Stimulated activated CD4-positive, alpha-beta T cell treated with anti-CD3 and anti-CD28 coated beads, Interleukin-1b, Interleukin-23, amount 100 ng/mL, for 1 hour (primary cell): ENCODE measurements at places on chromosomes 4 and X.

DNA sequence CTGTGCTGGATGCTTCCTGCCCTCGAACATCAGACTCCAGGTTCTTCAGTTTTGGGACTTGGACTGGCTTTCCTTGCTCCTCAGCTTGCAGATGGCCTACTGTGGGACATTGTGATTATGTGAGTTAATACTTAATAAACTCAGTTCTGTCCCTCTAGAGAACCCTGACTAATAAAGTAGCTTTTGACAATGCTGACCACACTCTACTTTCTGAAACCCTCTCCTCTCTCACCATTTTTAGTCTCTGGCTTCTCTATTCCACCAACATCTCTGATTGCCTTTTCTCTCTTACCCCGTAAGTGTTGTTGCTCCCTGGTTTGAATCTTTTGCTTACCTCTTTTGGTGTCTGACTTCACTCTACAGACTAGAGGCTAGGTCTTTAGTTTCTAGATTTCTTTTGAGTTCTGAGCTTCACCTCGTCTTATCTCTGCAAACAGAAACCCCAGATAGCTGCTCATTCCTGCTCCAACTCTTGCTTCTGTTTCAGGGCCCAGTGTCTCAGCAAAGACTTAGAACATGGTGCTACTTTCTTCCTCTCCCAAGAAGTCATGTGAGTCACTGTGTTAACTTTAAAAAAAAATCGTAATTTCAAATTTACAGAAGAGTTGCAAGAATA is 11.4 kb downstream of the TMSB4X start:
- DNase-seq: no peak

DNA sequence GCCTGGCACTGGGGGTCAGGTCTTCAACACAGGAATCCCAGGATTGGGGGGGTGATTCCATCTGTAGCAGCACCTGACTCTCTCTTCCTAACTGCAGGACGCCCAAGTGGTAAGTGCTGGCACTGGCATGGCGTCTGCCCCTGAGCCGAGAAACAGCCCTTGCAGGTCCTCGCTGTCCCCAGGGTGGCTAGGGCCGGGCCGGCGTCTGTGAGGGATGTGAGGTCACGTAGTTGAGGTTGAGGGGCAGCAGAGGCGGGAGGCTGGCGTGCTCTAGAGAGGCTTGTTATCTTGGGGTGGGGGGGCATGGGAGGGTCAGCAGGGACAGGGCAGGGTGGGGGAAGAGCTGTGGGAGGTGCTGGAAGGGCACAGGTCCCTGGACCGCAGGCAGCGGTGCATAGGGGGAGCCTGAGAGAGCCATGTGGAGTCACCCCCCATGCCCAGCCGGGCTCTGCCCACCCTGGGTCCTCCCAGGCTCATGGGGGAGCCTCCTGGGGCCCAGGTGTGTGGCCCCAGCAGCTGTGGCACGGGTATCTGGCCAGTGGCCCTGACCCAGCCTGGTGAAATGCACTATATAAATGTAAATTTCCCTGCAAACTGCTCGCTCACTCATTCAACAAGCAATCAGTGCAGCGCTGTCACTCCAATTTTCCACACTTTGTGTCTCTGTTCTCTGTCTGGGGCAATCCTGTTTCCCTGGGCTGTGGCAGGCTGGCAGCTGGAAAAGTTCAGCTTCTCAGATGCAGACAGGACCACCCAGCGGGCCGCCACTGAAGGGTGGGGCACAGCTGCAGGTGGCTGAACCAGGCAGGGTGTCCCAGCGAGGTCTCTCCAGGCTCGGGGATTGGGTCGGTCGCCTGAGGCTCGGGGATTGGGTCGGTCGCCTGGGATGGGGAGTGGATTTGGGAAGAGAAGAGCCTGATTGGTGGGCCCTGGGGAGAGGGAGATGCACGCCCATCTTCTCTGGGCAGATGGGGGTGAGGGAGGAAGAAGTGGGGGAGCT is 102.2 kb upstream of the NKX1-1 start:
- DNase-seq: no peak

- no peak for DNase-seq
These were observed 47.0 kb upstream of the ARSJ start for GRCh38 chr4:114026447-114026846.

- no peak for DNase-seq
These were observed 74.8 kb downstream of the IL15 start for GRCh38 chr4:141711211-141711610.

GRCh38 chr4:8643441-8643840 is 50.9 kb downstream of the CPZ start:
- no peak for DNase-seq

GRCh38 chr4:8558080-8558960 is 21.9 kb upstream of the GPR78 start:
- DNase-seq: no peak

- no peak for DNase-seq
These were observed 123.5 kb downstream of the TMEM144 start for GRCh38 chr4:158333820-158334219.

DNA sequence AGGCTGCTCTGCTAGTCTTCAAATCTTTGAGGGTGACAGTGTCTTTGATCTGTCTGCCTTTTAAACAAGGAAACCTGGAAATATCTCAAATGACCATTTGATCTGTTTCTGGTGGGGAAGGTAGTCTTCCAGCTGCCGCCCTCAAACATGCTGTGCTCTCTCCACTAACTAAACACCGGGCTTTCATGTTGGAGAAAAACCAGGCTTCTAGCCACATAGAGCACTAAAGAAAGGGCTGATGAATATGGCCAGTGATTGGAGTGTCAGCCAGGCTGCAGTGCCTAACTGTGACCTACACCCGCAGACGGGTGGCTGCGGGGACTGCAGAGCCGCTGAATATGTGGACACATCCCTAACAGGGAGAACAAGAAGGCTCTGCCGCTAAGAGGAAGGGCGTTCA is 85.9 kb downstream of the UNC5C start:
- DNase-seq: no peak

- no peak for DNase-seq
These were observed 25.5 kb upstream of the ZNF330 start for GRCh38 chr4:141195095-141195707.

DNA sequence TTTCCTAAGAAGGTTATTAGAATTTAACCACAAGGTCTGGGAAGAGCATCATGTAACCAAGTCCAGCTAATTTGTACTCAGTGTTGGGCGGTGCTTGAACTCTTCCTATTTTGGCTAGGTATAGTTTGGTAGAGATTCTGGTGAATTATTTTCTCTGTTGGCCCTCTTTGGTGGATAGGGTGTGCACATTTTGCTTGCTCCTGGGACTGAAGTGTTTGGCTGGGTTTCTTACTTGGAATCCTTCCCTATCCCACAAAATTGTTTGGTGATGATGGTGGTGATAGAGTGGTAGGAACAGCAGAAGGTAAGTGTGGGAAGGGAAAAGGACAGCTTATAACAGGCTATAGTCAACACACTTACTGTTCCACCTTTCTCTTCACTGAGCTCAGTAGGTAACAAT is 194.8 kb upstream of the GPC4 start:
- no peak for DNase-seq

GRCh38 chr4:165301833-165302232 is 25.6 kb upstream of the MSMO1 start:
- no peak for DNase-seq

- no peak for DNase-seq
These were observed 83.7 kb downstream of the PSAPL1 start for GRCh38 chr4:7351014-7351413.
